Muscle of back (tissue), 13 donors: ENCODE measurements at places on chromosomes 5 and 9. TPM values are rescaled to one million over a fixed set of nuclear protein-coding genes. Genes with fewer than 3 reads are reported as not detected.

IL31RA gene
- polyA plus RNA-seq: 1.8 TPM

ARID3C gene
- not detected for polyA plus RNA-seq

MEIKIN gene
- not detected for polyA plus RNA-seq

SMC5 gene
- 31.8 TPM for polyA plus RNA-seq

SH3TC2 gene
- polyA plus RNA-seq: 2.5 TPM

TRAF2 gene
- polyA plus RNA-seq: 8.1 TPM

PCDHGC3 gene
- polyA plus RNA-seq: 95.8 TPM

DIPK1B gene
- 23.5 TPM for polyA plus RNA-seq

SPINK4 gene
- polyA plus RNA-seq: not detected

SPOCK1 gene
- polyA plus RNA-seq: 5.5 TPM

BARHL1 gene
- polyA plus RNA-seq: not detected

DNA sequence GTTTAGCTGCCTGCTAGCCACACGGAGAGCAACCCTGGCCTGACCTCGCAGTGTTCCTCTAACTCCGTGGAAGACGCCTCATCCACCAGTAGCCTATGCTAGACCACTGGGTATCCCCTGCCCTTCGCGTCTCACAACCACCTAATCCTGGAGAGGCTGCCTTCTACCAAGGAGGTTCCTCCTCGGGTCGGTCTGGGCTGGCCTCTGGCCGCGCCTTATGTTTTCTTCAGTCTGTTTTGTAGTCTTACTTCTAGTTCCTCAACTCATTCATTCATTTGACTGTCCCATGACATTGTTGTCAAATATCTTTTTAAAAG, 1.6 kb upstream of the TPM2 start:
- no peak for DNase-seq

- DNase-seq: no peak
Observed at GRCh38 chr9:127595611-127596010, 16.5 kb upstream of the STXBP1 start.

DNA sequence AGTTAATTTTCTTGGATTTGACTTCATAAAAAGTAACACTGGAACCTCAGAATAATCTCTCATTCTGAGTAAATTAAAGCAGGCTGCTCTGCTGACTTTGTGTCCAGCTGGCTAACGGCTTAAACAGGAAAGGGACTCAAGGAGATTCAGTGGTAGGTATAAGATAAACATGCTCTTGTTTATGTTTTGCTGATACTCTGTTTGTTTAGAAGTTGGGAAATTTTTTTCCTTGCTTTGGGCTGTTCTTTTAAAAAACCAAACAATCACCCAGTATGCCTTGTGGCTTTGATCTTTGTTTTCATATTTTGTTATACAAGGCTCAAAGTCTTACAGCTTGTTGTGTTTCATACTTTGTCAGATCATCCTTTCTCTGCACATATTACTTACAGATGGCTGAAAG, 237.6 kb upstream of the RIOK2 start:
- DNase-seq: peak; percentile 19

GRCh38 chr5:180009581-180009980, 62.0 kb downstream of the RNF130 start:
- no peak for DNase-seq

DNA sequence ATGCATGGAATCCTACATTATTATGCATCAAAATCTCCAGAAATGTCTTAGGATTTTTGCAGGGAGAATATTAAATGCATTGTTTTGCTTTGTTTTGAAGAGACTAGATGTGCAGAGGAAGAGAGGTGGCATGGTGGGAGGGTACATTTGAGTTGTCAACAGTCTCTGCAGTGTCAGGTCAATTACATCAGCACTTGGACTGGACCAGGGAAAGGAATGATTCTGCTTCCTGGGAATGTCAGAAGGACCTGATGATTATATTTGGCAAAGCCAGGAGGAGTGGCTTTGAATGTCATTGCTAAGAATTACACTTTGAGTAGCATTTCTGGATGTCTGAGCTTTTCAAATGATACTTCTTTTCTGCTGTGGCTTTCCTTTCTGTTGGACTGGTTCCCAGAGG, 17.5 kb upstream of the TMEFF1 start:
- DNase-seq: no peak

DNA sequence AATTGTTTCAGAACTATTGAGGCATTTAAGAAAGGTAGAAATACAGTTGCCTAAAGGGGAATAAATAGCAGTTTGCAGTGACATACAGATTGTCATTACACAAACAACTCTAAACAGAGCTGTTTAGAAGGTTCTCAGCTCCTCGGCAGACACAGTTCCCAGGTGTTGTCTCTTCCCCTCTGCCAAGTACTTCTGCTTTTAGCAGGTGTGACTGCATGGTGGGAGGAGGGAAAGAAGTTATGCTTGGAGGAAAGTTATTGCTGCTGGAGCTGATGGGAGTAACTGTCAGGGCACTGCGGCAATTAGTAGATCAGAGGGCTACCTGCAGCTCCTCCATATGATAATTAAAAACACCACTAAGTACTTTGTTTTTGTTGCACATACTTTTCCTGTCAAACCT, 14.5 kb downstream of the EDIL3 start:
- no peak for DNase-seq

DNA sequence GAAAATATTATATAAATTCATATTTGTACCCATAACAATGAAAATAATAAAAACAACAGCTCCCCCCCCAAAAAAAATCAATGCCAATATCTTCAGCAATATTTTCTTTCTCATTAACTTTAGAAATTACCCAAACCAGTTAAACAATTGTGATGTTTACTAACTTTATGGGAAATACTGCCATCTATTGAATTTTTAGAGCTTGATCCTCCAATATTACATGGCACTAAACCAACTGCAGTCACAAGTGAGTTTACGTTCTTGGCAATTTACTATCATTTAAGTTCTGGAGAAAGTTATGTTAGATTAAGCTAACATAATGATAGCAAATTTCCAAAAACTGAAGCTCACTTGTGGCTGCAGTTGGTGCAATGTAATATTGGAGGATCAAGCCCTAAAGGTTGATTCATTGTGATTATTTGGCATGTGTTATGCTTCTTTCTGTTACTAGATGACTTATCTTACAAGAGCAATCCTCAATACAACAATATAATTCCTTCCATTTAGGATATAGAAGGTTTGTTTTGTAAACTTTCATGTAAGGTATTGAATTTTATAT, 379.5 kb downstream of the CDH18 start:
- DNase-seq: peak; percentile 12

DNA sequence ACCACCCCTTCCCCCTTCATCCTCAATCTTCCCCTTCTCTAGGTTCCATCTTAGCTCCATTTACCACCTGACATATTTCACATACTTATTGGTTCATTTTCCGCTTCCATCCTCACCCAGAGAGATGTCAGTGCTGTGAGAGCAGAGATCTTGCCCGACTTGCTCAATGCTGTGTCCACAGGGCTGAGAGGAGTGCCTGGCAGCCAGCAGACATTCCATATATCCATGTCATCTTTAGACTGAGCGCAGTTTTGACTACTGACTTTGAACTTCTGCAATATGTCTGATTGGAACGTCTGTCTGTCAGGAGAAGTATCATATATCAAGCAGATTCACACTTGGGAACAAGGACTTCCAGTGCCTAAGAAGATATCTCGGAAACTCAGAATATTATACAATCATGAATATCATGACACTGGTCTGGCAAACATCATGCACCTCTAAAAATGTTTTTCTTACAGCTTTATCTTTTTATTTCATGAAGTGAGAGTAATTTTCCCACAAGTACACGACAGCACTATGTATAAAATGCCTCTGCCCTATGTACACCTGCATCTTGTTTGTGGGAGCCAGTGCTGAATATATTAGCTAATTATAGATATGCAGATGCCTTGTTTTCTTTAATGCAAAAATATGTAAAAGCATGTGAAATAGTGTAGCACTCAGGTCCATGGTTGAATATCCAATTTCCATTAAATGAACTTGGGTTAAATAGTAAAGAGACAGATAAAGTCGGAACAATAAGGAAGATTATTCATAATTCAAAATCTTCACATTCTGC, 454.0 kb upstream of the DAP start:
- no peak for DNase-seq

- peak; percentile 73 for DNase-seq
Observed at GRCh38 chr5:151718153-151718552, 31.4 kb upstream of the SPARC start.

DNA sequence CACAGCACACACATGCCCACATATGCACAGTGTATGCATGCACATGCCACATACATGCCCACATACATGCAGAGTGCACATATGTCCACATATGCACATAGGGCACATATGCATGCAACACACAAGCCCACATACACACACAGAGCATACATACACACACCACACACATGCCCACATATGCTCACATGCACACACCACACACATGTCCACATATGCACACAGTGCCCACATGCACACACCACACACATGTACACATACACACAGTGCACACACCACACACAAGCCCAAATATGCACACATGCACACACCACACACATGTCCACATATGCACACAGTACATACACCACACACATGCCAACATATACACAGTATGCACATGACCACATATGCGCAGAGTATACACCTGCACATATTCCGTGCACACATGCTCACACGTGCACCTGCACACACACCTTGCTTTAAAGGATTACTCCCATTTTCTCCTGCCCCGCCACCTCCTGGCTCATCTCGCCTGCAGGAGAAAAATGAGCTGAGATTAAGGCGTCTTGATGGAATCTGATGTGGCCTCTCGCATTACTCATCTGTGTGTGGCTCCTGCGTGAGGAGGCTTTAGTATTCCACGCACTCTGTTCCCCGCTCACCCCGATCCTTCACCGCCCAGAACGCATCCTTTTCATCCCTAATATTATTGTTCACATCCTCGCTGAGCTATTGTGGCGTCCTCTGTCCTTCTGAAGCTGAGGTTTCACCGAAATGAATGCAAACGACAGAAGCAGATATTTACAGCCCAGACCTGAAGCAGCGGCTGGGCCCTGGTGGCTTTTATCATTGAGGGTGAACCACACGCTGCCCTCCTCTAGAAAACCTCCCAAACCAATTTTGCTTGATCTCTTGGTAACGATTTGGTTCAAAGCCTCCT, 182.7 kb downstream of the OLFM1 start:
- no peak for DNase-seq

GRCh38 chr5:110738503-110738811, 350 bp upstream of the SLC25A46 start:
- DNase-seq: no peak

DNA sequence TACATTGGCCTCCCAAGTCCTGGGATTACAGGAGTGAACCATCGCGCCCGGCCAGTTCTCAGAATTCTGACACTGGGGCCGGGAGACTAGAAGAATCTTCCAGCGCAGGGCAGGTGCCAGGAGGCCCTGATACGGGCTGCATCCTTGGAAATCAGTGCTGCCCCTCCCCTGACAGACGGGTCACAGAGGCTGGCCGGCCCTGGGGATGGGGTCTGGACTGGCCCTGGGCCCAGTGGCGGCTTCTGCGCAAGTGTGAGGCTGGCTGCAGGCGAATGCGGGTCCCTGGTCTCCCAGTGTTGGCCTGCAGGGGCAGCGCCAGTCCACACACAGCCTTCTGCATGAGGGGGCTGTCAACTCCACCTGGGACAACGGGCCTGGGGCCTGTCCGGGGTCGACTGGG, 831 bp upstream of the TBC1D9B start:
- peak; percentile 13 for DNase-seq

GRCh38 chr5:140632366-140633020, 482 bp downstream of the CD14 start:
- peak; percentile 12 for DNase-seq

GRCh38 chr5:59275170-59275509, 618.4 kb downstream of the PDE4D start:
- peak; percentile 36 for DNase-seq

- DNase-seq: no peak
Observed at GRCh38 chr5:158406884-158407823, 548.2 kb upstream of the CLINT1 start.

DNA sequence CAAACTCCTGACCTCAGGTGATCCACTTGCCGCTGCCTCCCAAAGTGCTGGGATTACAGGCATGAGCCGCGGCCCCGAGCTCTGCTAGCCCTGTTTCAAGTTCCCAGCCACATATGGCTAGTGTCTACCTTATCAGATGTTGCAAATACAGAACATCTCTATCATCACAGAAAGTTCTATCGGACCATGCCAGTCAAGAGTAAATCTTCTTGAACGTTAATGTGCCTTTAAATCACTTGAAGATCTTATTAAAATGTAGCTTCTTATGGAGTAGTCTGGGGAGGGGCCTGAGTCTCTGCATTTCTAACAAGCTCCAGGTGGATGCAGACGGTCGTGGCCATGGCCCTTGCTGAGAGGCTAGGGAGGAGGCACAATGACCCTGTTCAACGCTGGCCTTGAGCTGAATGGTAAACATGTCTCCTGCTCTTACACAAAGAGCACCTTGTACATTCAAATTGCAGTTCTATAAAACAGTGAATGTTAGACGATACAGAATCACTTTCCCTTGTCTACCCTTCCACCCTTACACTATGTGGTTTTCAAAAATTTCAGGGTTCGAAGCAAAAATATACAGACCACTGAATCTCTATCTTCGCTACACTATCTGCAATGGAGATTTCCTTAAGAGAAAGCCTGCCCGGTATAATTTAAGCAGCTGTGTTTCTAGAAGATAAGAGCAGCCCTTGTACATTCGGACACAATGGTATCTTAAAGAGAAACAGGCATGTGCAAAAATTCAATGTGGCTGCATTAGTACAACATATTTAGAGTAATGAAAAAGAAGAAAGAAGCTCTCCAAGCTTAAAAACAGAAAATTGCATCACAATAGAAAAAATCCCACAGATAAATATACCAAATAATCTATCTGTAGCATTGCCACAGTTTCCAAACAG, 114.1 kb downstream of the FRMD3 start:
- no peak for DNase-seq

GRCh38 chr5:78634634-78635033, 13.9 kb downstream of the LHFPL2 start:
- no peak for DNase-seq

DNA sequence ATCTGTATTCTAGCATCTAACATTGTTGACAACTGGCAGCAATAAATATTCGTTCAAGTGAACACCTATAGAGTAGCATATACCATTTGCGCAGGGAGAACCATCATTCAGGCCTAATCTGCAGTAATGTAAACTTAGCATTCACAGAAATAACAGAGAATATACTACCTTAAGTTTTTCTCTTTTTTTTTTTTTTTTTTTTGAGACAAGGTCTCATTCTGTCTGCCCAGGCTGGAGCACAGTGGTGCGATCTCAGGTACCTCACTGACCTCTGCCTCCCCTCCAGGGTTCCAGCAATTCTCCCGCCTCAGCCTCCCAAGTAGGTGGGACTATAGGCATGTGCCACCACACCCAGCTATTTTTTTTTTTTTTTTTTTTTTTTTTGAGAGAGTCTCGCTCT, 12.1 kb downstream of the UBAP2 start:
- no peak for DNase-seq

DNA sequence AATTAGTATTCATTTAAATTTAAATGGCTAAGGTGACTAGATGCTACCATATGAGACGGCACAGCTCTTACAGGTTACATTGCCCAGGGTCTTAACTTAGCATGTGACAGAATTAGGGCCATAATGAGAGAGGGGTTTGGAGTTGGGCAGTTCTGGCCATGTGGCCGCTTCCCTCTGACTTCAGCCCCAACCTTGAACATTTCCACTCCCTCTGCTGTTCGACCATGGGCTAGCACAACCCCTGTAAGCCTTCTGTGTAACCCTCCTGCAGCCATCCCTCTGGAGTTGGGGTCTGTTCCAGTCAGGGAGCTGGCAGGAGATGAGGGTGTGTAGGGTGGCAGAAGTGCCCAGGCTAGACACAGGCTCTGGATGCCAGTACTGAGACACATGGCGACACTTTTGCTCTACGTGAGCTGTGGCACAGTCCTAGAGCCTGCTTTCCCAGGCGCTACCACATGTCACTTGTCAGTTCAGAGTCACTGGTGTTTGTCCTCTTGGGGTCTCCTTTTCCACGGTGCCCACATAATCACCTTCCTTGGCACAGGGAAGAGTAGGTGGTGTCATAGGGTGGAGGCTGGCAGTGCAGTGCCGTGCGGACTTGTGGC, 128.7 kb upstream of the PITX1 start:
- no peak for DNase-seq
